ENCODE measurements at places on chromosomes 16 and 17.

GRCh38 chr17:32385121-32385520 lies 35.2 kb downstream of the ZNF207 start:
- no peak for DNase-seq

DNA sequence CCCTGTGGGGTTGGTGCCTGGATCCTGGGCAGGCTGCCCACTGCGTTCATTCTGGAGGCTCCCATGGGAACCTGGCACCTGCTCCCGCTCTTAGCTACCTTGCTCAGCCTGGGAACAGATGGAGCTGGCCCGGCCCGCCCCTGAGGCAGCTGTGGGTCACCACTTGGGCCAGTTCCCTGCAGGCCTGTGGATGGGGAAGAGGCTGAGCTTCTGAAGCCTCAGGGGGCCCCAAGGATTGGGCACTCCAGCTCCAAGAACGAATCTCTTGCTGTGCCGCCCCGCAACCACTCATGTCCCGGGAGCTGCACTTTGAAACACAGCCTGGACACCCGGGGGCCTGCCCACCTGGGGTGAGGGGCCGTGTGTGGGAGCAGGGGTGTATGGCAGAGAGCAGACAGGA lies 37.7 kb downstream of the BAHCC1 start:
- peak; percentile 81 for DNase-seq

- DNase-seq, result no peak
These were observed 683.7 kb upstream of the SALL1 start for GRCh38 chr16:51834794-51835193.

DNA sequence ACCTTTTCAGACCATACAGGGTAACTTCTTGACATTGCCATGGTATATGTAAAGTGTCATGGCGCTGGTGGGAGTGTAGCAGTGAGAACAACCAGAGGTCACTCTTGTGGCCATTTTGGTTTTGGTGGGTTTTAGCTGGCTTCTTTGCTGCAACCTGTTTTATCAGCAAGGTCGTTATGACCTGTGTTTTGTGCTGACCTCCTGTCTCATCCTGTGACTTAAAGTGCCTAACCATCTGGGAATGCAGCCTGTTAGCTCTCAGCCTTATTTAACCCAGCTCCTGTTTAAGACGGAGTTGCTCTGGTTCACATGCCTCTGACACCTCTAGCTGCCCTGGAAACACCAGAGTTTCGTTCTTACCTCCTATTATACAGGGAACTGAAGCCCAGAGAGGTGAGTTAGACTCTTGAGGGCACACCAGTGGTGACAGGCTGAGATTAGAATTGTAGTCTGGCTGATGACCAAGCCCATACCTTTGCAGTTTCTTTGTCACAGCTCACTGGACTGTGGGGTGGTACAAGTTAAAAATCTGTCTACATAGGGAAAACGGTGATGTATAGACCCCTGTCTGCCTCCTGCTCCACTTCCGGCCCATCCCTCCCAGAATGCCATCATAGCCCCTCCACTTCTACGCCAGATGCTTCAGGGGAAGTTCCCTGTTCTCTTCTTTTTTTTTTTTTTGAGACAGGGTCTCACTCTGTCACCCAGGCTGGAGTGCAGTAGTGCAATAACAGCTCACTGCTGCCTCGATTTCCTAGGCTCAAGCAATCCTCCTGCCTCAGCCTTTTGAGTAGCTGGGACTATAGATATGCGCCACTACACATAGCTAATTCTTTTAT lies 21.0 kb downstream of the KSR1 start:
- DNase-seq, result no peak

GRCh38 chr16:80387318-80387921 lies 153.4 kb upstream of the DYNLRB2 start:
- DNase-seq, result no peak

GRCh38 chr17:73196500-73196899 lies 3.6 kb downstream of the COG1 start:
- DNase-seq, result no peak

- DNase-seq, result no peak
These were observed 40.8 kb upstream of the TAOK1 start for GRCh38 chr17:29349409-29349808.

DNA sequence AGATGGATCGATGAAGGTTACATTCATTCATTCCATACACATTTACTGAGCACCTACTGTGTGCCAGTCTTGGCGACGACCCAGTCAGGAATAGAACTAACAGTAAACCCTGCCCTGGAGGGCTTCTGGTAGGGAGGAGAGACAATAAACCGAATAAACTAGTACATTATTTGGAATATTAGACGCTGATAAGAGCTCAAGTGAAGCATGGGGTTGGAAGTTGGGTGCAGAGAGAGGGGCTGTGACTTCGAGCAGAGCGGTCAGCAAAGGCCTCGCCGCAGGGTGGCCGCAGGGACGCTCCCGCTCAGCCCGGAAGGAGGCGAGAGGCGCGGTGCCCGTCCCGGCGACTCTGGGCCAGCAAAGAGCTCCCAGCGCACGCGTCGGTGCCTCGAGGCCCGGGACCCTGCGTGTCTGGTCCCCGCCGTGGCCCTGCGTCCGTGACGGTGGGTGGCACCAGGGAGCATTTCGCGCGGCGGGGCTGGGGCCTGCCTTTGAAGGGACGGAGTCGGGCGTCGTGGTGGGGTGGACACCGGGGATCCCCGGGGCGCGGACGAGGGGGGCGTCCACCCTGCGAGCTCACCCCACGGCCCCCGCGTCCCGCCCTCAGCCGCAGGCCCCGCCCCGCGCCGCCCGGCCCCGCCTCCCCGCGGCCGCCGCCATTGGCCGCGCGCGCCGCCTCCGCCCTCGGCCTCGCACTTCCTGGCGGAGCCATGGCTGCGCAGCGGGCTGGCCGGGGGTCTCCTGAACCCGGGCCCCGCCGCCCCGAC lies at the start of gene KLHL36:
TSS of gene KLHL36 (plus strand) at position 684 of the 767 bp plus-strand sequence. CDS start 2,357 bp downstream, outside the sequence.
- DNase-seq, result no peak
